ENCODE measurements at places on chromosomes 1 and 21. TPM values are rescaled to one million over a fixed set of nuclear protein-coding genes. Genes with fewer than 3 reads are reported as not detected.
A peak's percentile ranks its signal among the peaks of the same experiment; 100 is the strongest.

The RIMKLA gene
- under 0.01 TPM for total RNA-seq

The ZNF593OS gene
- 0.32 TPM for total RNA-seq

The RNF186 gene
- total RNA-seq, result not detected

The GON4L gene
- 35.8 TPM for total RNA-seq

The TMEM82 gene
- total RNA-seq, result not detected

The CFAP141 gene
- total RNA-seq, result not detected

The RGS16 gene
- 1.3 TPM for total RNA-seq

The BGLAP gene
- not detected for total RNA-seq

The CFH gene
- total RNA-seq, result 28.3 TPM

The CTSS gene
- 4.7 TPM for total RNA-seq

The CLIC6 gene
- total RNA-seq, result under 0.01 TPM

The C1orf226 gene
- under 0.01 TPM for total RNA-seq

The CAMK2N1 gene
- total RNA-seq, result 8.4 TPM

The GPR3 gene
- 0.64 TPM for total RNA-seq

DNA sequence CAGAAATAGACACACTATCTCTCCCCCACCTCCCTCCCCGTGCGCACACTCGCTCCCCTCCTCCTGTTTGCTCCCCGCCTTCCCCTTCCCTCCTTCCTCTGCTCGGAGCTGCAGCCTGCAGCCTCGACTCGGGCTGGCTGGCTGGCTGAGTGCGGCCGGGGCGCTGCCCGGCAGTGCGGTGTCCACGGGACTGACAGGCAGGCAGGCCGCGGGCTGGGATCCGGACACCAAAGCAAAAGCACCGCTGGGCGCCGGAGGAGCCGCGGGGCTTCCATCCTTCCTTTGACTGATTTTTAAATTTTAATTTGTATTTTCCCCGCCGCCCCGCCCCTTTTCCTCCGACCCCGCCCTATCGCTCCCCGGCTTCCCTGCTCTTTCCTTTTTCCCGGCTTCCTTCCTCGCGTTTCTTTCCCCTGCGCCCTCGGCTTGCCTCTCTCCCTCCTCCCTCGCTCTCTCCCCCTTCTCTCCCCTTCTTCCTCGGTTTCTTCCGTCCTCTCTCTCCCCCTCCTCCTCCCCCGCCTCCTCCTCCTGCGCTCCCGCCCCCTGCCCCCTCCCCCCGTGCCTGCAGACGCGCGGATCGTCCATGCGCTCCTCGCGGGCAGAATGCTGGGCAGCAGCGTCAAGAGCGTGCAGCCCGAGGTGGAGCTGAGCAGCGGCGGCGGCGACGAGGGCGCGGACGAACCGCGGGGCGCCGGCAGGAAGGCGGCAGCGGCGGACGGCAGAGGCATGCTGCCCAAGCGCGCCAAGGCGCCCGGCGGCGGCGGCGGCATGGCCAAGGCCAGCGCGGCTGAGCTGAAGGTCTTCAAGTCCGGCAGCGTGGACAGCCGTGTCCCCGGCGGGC, 109.4 kb downstream of the NAV1 start:
- peak; percentile 76 for DNase-seq

DNA sequence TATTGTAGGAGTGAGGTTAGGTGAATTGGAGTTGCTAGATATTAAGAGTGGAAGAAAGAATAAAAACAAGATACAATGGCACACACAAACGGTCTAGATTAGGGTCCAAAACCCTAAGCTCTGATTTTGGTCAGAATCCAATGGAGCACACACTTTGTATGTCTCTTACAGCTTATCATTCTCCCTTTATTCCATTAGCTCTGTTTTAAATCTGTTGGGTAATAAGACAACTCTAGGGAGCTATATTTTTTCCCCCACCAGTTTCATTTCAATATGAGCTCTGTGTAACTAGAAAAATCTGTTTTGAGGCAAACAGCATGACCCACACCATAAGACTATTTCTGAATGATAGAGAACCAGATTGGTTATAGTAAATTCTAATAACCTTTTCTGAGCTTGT, 465.6 kb downstream of the ADGRL2 start:
- DNase-seq, result no peak

- no peak for DNase-seq
Observed at GRCh38 chr1:20105856-20106255, 13.5 kb downstream of the PLA2G2D start.

DNA sequence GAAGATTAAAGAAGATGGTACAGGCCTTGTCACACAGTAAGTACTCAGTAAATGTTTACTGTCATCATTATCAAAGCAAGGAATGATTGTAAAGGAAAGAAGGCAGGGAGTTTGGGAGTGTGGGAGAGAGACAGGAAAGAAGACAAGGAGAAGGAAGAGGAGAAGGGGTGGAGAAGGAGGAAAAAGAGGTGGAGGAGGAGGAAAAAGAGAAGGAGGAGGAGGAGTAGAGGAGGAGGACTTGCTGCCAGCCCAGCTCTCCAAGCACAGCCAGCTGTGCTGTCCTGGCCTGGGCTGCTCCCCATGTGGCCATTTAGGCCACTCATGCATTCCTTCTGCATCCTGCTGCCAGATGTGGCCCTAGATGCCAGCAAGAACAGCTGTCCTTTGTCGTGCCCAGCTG, 7.5 kb upstream of the DISP3 start:
- no peak for DNase-seq

- no peak for DNase-seq
Observed at GRCh38 chr1:11214698-11215380, 25.7 kb downstream of the ANGPTL7 start.

GRCh38 chr1:4214826-4215225, 314.8 kb upstream of the C1orf174 start:
- no peak for DNase-seq

GRCh38 chr1:168408539-168408865, 127.8 kb downstream of the TBX19 start:
- no peak for DNase-seq

GRCh38 chr1:32736812-32737791, 34.5 kb upstream of the SYNC start:
- DNase-seq, result no peak

- DNase-seq, result no peak
Observed at GRCh38 chr1:178397678-178398077, 99.1 kb downstream of the CLEC20A start.

DNA sequence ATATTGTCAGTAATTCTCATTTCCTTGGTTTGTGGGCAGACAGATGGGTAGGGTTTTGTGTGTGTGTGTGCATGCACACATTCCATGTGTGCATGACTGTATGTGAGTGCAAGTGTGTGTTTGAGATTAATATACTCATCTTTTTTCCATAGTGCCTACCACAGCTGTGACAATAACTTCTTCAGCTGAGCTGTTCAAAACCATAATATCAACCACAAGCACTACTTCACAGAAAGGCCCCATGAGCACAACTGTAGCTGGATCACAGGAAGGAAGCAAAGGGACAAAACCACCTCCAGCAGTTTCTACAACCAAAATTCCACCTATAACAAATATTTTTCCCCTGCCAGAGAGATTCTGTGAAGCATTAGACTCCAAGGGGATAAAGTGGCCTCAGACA, 149.3 kb downstream of the ADGRL2 start:
- DNase-seq, result no peak

DNA sequence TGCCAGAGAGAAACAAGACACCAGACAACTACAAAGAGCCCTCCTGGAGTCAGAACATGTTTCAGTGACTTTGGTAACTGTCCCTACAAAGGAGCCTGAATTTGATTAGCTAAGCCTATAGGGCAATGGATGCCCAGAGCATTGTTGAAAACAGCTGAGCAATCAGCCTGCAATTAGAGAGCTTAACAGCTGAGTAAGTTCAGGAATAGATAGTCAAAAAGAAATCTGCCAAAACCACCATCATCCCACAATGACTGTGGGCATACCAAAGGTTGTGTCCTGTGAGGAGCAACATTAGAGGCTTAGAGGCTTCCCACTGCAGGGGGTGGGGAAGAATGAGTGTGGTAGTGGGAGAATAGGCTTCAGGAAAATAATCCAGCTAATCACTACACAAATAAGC, 32.1 kb downstream of the SH3BP5L start:
- DNase-seq, result no peak

- no peak for DNase-seq
Observed at GRCh38 chr1:244236101-244236500, 185.0 kb downstream of the ZBTB18 start.

DNA sequence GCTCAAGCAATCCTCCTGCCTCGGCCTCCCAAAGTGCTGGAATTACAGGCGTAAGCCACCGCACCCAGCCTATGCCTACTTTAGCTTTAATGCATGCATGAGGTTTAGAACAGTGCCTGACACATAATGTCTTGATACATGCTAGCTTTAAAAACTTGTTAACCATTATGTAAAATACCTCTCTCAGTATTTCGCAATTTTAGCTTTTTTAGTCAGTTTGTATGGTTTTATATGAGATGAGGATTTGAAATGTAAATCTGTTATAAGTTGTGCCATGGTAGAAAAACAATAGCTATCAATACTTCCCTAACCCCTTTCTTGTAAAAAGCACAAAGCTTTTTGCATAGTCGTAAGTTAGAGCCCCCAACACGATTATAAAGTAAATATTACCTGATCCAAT, 4.7 kb upstream of the AKNAD1 start:
- DNase-seq, result no peak

GRCh38 chr1:165734906-165735305, 33.8 kb downstream of the TMCO1 start:
- no peak for DNase-seq

DNA sequence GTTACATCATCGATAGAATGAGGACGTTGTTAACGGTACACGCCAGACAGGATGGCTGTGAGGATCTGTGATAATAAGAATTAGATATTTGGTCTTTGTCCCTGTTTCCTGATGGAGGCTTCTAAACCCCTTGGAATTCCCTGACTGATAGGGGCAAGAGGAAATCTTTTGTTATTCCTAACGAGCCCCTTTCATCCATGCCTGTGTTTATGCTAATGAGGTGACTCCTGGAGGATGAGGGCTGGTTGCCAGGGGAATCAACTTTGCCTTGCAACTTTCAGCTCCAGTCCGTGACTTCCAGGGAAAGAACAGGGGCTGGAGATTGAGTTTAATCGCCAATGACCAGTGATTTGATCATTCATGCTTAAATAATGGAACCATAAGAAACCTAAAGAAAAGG, 39.3 kb upstream of the NLRP3 start:
- DNase-seq, result no peak

DNA sequence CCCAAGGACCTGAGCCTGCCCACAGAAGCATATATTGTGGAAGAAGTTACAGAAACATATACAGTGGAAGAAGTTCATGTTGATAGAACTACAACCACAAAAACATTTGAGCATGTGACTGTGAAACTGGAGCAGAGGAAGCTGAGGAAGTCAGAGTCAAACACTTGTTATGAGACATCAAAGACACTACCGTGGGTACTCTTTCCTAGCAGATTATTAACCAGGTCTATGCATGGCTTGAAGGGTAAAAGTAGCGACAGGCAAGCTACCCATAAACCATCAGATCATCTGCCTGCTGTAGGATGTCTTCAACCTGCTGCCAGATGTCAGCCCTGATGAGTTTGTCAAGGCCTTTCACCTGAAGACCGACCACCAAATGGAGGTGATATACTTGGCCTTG, 35.8 kb downstream of the IVNS1ABP start:
- no peak for DNase-seq

GRCh38 chr1:214717351-214717750, 114.4 kb downstream of the CENPF start:
- no peak for DNase-seq

DNA sequence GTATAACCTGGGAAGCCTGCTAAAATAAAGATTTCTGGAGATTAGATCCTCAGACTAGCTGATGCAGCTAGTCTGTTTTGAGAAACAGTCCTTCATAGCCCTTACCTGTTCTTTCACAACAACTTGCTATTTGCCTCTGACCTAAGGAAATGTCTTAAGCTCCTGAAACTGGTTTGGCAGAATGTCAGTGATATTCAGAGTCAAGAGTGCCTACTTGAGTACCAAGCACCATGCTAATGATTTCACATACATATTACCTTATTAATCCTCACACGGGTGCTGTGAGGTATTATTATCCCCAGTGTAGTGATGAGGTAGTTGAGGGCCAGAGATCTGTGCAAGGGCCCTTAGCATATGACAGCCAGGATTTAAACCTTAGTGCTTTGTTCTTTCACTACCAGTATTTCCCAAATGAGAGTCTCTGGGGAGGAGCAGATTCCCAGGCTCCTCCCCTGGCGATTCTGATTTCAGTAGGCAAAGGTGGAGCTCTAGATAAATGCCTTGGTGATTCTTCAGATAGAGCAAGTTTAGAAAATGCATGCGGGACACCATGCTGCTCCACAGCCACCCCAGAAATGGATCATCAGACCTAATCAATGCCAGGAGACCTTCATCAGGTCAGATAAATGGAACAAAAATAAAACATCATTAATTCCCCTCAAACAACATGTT, 47.4 kb upstream of the WNT2B start:
- no peak for DNase-seq

GRCh38 chr1:4494558-4494957, 159.9 kb upstream of the AJAP1 start:
- no peak for DNase-seq

DNA sequence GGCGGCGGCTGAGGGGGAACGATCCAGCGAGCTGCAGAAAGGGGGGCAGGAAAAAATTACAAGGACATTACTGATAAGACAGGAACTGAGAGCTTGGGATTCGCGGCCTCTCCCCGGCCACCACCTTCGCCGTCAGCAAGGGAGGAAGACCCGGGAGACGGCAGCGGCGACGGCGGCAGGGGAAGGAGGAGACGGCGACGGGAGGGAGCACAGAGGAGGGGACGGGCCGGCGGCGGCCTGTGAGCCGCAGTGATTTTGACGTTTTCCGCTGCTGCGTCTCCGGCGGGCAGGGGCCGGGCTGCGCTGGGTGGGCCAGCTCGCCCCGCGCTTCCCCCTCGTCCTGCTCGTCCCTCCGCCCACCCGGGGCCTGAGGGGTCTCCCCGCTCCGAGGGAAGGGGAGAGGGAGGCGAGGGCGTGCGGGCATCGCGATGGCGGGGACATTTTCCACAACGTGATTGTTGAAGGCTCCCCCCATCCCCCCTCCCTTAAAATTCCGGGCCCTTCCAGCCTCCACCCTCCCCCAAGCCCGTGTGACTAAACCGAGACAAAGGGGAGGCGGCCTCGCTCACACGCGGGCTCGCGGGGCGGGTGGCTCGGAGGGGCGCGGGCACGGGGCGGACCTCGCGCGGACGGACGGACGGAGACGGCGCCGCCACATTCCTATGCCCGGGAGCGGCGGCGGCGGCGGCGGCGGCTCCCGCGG, 407 bp downstream of the CAMSAP2 start:
- DNase-seq, result peak; percentile 84

DNA sequence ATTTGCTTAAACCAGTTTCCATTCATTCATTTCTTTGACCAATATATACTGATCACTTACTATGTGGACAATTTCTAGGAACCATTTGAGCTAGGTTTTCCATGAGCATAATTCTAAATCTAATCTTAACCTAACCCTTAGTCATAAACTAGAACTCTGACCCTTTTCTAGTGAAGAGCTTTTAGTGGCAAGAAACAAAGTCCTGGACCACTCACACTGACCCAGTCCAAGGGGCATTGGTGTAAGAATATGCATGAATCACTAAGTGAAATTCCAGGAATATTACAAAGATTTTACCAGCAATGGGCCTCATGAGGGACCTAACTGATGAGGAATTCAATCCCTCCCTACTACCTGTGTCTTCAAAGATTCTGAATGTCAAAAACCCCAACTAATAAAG, 40.6 kb upstream of the SLC2A1 start:
- no peak for DNase-seq

GRCh38 chr1:51009381-51009780, 39.3 kb downstream of the CDKN2C start:
- DNase-seq, result no peak
